Stimulated activated CD4-positive, alpha-beta T cell treated with anti-CD3 and anti-CD28 coated beads, Interleukin-1b, Interleukin-23, amount 100 ng/mL, for 48 hours (primary cell): ENCODE measurements at places on chromosomes 7 and 10.

- no peak for DNase-seq
Observed at GRCh38 chr10:14648946-14649345, 125.8 kb downstream of the FAM107B start.

GRCh38 chr7:131692131-131692960, 135.9 kb upstream of the PODXL start:
- peak; percentile 61 for DNase-seq

GRCh38 chr10:49679480-49679893, at the start of gene C10orf53:
Gene C10orf53, plus strand, starts transcription at chr10:49679651. Its CDS starts 47 bp downstream, at chr10:49679698.
- peak; percentile 32 for DNase-seq

DNA sequence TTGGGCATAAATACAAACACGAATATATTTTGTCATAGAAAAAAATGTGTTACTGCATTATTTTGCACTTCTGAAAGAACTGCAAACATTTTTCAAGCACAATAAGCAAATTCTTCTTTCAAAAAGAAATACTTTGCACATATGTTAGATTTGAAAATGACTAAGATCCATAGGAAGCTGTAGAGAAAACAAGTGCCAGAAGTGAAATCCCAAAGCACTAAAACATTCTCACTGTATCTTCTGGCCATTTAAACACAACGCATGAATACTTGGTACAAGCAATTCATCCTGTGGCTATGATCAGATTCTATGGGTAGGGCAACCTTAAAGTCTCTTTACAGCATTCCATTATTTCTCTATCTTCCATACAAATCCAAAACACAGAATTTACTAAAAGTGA, 225.4 kb upstream of the IMMP2L start:
- DNase-seq = no peak

DNA sequence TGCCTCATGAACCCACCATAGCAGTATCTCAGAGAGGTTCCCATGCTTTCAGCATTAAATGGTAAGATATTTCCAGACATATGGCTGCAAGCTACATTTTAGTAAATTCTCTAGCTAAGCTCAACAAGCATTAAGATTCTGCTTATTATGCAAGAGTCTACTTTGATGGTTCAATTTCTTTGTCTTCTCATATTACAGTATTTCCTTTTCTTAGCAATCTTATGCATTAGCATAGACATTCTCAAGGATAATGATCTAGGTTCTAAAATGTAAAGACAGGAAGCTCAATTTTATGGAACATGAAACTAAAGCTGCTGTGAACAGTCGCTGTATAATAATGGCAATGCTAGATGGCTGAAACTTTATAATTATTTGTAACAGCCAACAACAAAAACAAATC, 39.2 kb downstream of the MEOX2 start:
- no peak for DNase-seq

DNA sequence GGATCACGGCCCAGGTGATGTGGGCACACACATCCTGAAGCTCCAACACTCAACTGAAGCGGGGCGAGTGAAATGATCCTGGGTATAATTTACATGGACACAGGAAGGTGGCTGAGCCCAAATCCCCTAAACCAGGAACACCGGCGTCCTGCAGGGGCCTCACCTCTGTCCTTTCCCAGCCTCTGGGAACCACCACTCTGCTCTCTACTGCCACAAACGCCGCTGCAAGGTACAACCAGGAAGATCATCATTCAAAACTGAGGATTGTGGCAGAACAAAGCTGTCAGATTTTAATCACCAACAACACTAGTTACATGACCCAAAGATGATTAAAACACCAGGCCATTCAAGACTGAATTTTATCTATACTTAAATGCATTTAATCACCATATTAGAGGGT, 104.0 kb downstream of the DIP2C start:
- DNase-seq = no peak
